ENCODE measurements at places on chromosomes 3 and 15.
A peak's percentile ranks its signal among the peaks of the same experiment; 100 is the strongest.

GRCh38 chr15:78800189-78800588 lies 11.1 kb downstream of the ADAMTS7 start:
- DNase-seq: no peak

- DNase-seq: no peak
Measured at GRCh38 chr3:2765002-2765579, 345.1 kb downstream of the IL5RA start.

DNA sequence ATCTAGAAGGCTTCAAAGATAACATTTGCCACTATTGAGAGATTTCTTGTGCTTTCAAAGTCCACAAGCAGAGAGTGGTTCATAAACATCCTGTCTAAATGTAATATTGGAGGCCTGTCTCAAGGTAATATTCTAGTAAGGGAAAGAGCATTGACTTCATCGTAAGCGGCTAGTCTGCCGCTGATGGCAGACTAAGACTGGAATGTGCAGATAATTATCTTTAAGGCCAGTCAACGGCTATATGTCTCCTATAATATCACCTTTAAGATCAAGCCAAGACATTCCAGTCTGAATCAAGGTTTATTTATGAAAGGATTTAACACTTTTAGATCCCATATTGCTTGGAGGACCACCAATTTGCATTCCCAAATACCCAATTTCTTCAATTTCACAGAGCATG lies 424.2 kb upstream of the WNT5A start:
- no peak for DNase-seq

DNA sequence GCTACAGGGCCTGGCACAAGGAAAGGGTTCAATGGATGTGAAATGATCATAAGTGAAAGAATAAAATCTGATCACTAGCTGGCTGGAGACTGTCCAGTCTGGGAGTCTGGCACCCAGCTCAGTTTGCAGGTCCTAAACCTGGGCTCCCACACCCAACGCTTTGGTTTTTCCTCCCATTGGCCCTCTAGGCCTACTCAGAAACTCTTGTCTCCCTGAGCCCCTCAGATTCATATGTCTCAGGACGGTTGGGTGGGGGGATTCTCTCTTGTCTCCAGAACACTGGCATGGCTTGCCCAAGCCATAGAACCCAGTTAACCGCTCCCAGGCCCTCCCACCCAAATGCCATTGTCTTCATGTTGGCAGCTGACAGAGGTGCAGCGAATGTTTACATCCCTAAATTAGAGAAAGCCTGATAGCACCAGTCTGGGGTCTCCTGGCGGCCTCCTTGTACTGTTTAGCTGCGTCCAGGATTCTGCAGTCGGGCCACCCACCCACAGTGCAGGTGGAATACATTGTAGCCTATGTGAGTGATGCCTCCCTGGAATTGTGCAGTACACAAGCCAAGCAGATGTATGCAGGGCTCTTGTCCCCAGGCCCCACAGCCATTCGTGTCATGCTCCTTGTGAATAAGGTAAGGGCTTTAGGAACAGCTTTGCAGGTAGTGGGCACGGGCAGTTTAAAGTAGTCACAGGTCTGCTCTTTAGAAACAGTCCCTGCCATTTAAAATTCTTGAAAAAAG lies 266.3 kb downstream of the XXYLT1 start:
- no peak for DNase-seq

DNA sequence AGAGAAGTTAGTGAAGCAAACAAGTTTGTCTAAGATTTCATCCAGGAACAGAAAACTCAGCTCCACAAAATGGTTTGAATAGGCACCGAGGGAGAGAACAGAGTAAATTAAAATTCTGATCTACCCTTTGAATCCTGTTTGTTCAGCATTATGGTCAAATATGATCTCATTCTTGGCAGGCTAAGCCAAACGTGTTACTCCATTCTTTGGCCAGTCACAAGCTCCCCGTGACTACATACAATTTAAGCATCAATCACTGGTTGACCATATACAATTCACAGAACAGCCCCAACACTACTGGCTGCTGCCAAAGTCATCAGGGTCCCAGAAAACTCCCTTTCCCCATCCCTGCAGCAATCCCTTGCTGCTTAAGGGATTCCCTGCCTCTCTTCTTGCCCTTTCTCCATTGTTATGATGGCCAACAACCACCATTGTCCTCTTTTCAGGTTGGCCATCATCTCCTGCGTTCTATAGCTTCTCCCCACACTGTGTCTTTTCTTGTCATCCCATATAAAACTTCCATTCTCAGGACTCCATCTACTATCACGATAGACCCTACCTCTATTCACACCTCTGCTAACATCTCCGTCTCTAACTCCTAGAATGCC lies 46.3 kb downstream of the GOLIM4 start:
- no peak for DNase-seq

- DNase-seq: no peak
Measured at GRCh38 chr15:37824717-37825382, 109.6 kb upstream of the TMCO5A start.

- no peak for DNase-seq
Measured at GRCh38 chr3:77915336-77915735, 875.4 kb downstream of the ROBO2 start.

- DNase-seq: no peak
Measured at GRCh38 chr3:154015307-154015706, 105.9 kb upstream of the ARHGEF26 start.

- DNase-seq: no peak
Measured at GRCh38 chr3:193773266-193774220, 180.5 kb downstream of the OPA1 start.

- DNase-seq: no peak
Measured at GRCh38 chr3:27978440-27978839, 256.3 kb upstream of the EOMES start.

- no peak for DNase-seq
Measured at GRCh38 chr3:40875581-40875980, 323.7 kb upstream of the CTNNB1 start.

DNA sequence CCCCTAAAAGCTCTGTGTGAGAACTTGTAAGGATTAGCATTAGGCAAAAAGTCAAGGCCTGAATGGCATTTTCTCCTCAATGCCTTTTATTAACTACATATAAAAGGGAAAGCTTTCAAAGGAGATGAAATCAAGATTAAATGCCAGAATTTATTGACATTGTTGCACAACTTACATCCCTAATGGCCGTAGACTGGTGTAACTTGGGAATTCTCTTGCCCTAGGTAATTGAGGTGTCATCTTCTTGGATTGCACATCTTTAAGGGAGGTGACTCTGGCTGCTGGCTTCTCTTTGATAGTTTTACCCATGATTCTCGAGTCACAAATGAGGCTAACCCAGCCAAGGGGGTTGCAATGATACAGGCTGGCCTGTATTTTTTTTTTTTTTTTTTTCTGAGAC lies 249.1 kb downstream of the TBL1XR1 start:
- DNase-seq: no peak

GRCh38 chr3:169448501-169448900 lies 215.0 kb downstream of the MECOM start:
- DNase-seq: no peak

DNA sequence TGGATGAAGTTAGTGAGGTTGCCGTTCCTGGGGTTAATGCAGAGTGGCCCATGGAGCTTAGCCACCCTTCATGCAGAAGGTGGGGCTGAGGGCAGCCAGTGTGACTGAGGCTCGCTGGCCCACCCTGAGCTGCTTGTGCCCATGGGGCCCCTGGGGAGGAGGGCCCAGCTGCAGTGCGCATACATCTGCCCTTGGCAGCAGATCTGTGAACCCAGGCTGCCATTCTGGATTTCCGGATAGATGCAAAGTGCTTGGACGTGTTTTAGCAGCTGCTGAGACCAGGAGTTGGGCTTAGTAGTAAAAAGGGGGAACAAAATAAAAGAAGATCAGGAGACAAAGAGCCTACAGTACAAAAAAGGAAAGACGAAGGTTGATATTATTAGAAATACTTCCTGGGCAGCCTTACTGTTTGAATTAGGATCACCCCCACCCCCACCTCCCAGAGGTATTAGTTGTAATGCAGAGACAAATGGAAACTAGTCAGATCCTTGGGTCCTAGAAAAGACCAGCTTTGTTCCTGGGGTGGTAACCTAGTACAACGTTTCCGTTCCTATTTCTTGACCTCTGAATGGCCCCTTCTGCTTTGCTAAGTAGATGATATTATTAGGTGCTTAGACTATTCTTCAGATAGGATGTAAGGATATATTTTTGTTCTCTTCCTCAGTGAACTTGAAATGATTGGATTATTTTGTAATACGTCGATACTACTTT lies 70.2 kb downstream of the IGF1R start:
- no peak for DNase-seq

DNA sequence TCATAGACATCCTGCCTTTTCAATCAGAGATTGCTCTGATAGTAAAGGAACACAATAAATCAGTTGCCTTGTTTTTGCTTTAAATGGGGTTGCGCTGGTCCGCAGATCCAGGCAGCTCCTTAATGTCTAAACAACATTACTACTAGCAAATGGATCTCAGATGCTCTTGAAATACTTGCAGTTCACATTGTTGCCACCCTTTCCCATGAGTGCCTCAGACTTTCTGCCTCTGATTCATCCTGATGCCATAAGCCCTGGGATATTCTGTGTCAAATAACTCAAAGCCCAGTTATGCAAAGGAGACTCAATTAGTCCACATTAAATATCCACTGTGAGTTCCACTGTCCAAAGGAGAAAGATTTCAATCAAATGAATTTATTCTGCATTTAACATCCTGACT lies 196.7 kb downstream of the PLCH1 start:
- DNase-seq: no peak

GRCh38 chr3:100289339-100289738 lies 28.5 kb downstream of the TBC1D23 start:
- DNase-seq: peak; percentile 30

- DNase-seq: no peak
Measured at GRCh38 chr3:160773722-160774121, 17.7 kb downstream of the PPM1L start.

DNA sequence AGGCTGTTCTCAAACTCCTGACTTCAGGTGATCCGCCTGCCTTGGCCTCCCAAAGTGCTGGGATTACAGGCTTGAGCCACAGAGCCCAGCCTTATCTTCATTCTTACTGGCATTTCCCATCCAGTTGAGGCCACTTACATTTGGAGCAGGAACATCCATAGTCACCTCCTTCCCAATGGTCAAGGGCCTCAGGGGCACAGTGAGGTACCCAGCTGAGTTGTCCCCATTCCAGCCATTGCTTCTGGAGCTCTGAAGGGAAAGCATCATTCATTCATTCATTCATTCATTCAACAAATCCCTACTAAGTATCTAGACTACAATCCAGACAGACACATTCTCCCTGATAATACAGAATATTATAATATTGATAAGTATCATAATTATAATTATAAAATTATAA lies 12.2 kb downstream of the PLA2G4D start:
- DNase-seq: no peak

- no peak for DNase-seq
Measured at GRCh38 chr3:173618703-173619102, 221.2 kb downstream of the NLGN1 start.

GRCh38 chr3:98240131-98240530 lies 23.9 kb upstream of the OR5H6 start:
- no peak for DNase-seq

DNA sequence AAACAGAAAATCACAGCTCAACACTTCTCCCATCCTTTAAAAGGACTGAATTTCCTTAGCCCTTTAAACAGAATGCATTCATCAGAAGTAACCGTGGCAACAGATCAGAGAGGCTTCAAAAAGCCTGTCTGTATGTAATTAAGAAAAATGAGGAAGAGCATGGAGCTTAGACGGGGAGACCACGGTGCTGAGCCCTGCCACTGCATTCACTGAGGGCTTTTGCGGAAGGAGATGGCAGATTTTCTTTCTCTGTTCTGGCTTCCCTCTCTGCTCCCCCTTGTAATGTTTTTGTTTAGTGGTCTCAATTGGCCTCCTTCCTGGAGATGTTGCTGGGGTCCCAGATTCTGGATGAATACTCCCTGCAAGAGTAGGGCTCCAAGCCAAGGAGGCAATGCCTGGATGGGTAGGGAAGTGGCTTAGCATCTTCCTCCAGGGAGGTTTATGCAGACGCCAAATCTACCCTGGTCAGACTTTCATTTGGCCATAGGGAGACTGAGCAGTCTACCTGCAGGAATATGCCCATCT lies 332.9 kb downstream of the EPHB1 start:
- DNase-seq: no peak

DNA sequence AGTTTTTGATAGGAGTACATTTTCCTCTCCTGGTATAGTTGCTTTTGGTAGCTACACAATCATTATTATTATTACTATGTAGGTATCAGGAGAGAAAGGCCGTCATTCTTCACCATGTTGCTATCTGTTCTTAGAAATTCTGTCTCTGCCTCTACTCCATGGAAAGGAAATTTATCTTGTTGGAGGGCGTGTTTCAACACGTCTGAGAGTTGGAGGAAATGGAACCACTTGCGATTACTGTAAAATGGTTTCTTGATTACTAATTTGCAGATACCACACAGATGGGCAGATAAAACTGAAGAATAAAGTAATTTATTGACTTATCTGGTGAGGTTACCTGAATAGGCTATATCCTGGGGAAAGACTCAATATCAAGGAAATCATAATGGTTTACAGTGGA lies 488.4 kb downstream of the NR2F2 start:
- no peak for DNase-seq

- no peak for DNase-seq
Measured at GRCh38 chr3:9864200-9864927, 15.7 kb downstream of the CIDEC start.

DNA sequence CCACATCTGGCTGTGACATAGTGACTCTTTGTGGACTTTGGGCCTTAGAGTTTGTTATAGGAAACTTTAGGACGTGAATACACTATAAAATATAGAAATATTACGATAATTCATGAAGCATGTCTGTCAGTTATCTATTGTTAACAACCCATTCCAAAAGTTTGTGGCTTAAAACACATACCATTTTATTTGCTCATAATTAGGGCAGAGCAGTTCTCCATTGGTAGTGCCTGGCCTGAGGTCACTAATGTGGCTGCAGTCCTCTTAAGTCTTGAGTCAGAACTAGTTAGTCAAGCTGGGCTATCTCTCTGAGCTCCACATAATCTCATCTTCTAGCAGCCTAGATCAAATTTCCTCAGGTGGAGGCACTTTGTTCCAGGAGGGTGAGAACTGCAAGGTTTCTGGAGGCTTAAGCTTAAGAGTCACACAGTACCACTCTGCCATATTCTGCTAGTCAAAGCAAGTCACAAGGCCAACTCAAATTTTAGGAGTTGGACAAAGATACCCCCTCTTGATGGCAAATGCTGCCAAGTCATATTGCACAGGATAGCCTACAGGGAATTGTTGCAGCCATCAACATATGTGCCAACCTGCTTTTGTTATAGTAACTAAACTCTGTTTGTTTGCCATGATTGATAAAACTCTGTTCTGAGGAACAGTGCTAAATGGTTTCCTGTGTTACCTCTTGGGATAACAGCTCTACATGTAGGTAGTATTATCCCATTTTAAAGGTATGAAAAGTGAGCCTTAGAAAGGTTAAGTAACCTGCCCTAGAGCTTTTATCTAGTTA lies 8.7 kb downstream of the ATXN7 start:
- DNase-seq: no peak
